ENCODE measurements at places on chromosomes 3 and 15.

GRCh38 chr15:23483821-23484299 lies 36.8 kb upstream of the GOLGA6L2 start:
- no peak for DNase-seq

- DNase-seq: no peak
Measured at GRCh38 chr15:76181705-76182107, 121.9 kb downstream of the TMEM266 start.

DNA sequence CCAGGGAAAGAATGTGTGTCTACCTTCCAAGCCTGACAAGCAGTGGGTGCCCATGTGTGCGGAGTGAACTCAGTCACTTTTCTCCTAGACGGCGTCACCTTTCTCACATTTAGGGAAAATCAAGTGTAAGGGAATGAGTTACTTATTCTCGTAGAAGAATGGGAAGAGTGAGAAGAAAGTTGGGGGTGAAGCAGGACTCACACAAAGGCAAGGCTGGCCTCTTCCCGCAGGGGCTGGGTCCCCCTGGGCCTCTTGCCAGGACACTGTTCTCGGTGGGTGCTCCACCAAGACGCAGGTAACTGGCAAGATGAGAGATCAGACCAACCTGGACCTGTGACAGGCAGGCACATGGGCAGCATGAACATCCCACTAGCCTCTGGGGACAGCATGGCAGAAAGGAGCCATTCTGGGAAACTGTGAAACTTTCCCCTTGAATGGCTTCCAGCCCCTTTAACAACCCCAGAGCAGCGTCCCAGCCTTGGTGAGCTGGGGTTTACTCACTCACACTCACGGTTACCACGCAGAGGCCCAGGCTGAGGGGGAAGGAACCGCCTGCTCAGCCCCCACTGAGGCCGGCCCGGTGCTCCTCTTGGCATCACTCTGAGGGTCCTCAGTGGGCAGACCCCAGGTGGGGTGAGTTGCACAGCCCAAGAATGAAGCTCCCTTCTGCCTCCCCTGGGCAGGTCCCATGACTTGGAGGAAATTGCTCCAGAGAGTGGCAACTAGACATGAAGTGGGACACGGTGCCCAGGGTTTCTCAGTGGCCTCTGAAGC lies 15.0 kb upstream of the SRP14 start:
- no peak for DNase-seq

DNA sequence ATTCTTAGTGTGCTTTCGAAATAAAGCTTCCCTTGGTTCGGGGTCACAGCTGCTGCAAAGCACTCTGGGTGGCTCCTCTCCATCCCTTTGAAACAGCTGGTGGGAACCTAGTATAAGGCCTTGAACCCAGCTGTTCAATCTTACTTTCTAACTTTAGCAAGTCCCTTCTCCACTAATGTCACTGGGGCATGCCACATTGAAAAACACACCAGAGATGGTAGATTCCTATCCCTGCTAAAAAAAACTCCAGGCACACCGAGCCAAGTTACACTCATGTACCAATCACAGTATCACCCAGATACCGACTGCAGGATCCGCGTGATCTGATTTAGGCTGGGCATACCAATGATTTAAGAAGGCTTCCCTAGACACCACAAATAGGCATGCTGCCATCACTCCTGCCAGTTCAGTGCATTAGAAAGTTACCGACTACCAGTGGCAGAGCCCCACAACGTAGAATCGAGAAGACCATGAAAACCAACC lies 65.0 kb downstream of the WWTR1 start:
- no peak for DNase-seq

DNA sequence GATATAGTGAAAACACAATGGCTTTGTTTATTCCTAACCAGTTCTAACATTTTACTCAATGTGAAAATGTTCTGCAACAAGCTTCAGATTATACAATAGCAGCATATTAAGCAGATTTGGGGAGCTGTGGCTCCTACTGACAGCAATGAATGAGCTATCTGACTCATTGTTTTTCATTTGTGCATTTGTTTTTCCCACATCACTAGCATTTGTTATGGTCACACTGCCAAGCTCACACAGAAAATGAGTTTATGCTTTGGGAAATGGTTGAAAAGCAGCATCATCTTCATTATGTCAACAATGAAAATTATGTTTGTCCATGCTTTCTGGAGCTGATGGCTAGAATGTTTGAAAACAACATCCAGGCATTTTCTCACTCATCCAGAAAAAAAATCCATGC lies 53.5 kb downstream of the ZPLD1 start:
- no peak for DNase-seq

GRCh38 chr3:52388348-52388821 lies 56.5 kb downstream of the SEMA3G start:
- DNase-seq: no peak

- no peak for DNase-seq
Measured at GRCh38 chr15:69798481-69799250, 299.1 kb downstream of the TLE3 start.

GRCh38 chr3:143475981-143476380 lies 356.4 kb downstream of the CHST2 start:
- no peak for DNase-seq

DNA sequence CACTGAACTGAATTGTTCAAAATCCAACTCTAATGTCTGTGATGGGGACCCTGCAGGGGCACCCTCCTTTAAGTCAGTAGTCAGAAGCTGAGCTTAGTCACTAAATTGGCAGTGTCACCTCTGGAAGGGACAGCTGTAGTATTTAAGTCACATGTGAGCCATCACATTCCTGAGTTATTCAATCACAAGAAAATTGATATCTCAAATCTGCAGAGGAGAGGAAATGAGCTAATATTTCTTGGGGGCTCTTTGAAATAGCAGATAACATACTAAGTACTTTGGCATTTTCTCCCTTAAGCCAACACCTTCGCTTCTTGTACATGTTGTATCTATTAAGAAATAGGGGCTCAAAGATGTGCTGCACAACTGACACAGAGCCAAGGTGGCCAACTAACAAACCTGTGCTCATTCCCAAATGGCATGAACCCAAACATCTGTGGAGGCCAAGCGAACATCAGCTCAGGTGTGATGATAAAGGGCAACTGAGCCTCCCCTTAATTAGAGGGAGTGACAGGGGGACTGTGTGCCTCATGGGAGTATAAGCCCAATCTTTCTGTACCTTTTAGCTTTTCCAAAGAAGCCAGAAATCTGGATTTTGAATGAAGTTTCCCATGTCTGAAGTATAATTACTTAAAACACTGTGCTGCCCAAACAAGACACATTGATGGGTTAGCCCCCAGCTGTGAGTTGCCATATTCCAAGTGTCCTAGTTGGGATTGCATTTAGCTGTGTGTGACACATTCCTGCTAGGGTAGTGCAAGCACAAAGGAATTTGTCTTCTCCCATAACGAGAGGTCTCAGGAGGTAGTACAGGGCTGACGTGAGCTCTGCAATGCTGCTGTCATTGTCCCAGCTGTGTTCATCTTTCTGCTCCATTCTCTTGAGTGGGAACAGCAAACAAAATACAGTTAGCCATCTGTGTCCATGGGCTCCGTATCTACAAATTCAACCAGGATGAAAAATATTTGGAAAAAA lies 63.3 kb downstream of the ABHD5 start:
- DNase-seq: no peak

DNA sequence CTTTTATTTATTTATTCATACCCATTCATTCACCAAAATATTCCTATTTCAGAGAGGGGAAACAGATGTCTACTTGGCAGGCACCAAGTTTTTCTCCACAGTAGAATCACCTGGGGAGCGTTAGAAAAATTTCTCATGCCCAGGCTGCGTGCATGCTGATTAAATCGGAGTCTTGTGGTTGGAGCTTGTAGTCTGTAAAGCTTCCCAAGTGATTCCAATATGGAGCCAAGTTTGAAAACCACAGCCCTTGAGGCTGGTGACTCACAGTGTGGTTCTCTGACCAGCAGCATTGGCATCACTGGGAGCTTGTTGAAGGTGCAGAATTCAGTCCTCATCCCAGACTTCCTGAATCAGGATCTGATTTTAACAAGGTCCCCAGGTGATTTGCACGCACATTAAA lies 49.7 kb downstream of the PDHB start:
- DNase-seq: no peak

DNA sequence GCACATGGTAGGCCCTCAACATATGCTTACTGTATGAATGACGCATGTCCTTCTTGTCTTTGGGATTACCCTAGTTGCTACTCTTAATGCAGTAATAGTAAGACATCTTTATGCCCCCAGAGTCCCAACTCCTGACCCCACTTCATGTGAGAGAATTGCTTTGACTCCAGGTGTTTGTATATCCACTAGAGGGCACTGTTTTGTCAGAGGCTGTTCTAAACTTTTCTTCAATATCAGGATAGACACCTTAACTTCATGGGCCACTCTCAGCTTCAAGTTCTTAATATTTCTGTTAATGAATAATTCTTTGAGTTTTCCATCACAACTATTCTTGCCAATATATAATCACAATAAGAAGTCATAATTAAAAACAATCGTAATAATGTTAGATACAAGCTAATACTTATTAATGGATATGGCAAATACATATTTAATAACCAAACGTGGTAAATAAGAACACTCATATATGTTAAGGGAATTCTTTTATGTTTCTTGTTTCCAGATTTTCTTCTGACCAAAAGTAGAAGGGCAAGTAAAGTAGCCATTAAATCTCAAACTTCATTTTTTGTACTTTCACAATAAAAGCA lies 337.2 kb upstream of the DNAJC19 start:
- DNase-seq: no peak

DNA sequence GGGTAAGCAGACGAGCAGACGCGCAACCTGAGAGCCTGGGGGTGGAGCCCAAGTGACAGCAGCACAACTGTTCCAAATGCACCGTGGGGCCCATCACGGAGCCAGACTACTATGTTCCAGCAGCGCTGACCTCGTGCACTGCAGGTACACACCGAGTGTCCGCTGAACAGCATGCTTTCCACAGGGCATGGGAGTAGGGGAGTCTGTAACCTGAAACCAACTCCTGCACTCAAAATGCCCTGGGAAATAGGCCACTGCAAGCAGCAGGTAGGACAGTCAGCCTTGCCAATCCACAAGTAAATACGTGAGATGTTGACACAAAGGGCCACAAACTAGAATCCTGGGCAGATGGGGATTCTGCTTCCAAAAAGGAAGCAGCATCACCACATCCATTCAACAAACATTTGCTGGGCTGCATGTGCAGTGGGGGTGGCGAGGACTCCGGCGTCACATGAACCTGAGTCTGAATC lies 73.9 kb downstream of the TBC1D2B start:
- DNase-seq: no peak

- no peak for DNase-seq
Measured at GRCh38 chr3:115922681-115923347, 299.5 kb downstream of the GAP43 start.
